Activated CD8-positive, alpha-beta memory T cell treated with anti-CD3 and anti-CD28 coated beads for 1 hour (primary cell): ENCODE measurements at places on chromosomes 5 and 9.

DNA sequence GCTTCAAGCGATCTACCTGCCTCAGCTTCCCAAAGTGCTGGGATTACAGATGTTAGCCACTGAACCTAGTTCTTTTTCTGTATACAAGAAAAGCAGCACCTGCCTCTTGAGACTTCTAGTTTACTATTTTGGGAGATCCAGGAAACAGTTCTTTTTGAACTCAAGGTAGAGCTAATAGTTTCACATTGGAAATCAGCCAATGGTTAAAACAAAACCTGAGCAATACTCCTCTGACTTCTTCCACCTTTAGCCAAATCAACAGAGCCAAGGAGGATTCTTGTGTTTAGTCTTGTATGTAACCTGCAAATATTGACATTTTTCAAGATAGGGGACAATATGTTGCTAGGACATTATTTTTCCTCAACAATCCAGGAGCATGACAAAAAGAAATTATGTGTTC, 349.4 kb downstream of the SH3GL2 start:
- no peak for DNase-seq

DNA sequence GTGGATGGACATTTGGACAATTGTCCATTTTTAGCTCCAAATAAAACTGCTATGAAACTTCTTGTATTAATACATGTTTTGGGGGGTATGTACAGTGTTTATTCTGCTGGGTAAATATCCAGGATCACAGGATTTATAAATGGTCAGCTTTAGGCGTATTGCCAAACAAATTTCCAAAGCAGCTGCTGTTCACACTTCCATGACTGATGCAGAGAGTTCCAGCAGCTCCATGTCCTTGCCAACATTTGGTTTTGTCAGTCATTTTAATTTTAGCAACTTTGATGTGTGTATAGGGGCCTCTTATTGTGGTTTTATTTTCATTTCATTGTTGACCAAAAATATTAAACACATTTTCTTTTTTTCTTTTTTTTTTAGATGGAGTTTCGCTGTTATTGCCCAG, 9.8 kb upstream of the SUSD1 start:
- no peak for DNase-seq

DNA sequence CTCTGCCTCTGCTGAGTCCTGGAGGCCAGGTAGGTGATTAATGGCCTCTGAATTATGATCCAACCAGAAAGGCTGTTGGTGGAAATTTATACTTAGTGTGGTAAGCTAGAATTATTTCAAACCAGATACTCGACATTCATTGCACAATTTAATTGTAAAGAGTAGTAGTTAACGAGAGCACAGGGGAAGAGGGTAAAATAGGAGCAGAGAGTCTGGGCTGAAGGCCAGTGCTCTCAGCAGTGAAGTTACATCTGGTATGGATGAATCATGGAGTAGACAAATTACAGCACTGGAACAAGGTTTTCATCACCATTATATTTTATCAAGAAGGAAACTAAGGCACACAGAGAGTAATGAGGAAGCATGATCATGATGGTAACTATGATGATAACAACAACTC, 92.5 kb downstream of the TLR4 start:
- DNase-seq, result no peak

GRCh38 chr5:139108063-139108824, 89.9 kb downstream of the SIL1 start:
- no peak for DNase-seq

- DNase-seq, result no peak
Observed at GRCh38 chr5:103245761-103246160, 12.8 kb upstream of the MACIR start.

GRCh38 chr5:166262395-166262794, 2029.0 kb upstream of the WWC1 start:
- DNase-seq, result no peak

DNA sequence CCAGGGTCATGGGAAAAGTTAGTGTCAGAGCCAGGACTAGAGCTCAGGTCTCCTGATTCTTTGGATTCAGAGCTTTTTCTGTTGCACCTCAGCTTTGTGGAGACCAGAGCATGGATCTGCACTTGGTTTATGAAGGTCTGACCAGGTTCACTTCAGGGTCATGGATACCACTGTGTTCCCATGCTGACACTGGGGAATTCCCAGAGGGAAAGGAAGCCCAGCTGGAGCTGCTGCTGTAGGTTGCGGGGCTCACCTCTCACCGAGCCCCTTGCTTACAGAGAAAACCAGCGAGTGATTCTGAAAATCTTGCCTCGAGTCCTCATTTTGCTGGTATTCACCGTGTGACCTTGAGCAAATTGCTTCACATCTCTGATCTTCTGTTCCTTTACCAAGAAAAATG, 83.0 kb downstream of the RGS3 start:
- no peak for DNase-seq

DNA sequence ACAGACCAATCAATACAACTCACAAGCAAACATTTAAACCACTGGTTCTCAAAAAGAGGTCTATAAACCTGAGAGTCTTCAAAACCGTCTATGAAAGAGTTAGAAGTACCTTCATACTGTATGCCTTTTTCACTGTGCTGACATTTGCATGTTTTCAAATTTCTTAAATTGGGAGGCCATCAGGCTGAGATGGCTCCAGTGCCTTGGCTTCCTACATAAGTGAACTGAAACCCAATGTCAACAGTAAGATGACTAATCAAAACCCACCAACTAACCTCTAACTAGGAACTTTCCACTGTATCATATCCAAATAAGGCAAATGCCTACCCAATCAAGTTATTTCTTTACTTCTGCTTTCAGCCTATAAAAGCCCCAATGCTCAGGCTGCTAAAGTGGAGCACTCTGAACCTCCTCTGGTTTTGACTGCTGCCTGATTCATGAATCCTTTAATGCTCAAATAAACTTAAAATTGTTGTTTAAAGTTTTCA, 35.1 kb downstream of the FAM13B start:
- no peak for DNase-seq

- no peak for DNase-seq
Observed at GRCh38 chr5:151738125-151738848, 20.1 kb downstream of the ATOX1 start.

GRCh38 chr5:67875601-67876000, 340.0 kb upstream of the PIK3R1 start:
- DNase-seq, result no peak

DNA sequence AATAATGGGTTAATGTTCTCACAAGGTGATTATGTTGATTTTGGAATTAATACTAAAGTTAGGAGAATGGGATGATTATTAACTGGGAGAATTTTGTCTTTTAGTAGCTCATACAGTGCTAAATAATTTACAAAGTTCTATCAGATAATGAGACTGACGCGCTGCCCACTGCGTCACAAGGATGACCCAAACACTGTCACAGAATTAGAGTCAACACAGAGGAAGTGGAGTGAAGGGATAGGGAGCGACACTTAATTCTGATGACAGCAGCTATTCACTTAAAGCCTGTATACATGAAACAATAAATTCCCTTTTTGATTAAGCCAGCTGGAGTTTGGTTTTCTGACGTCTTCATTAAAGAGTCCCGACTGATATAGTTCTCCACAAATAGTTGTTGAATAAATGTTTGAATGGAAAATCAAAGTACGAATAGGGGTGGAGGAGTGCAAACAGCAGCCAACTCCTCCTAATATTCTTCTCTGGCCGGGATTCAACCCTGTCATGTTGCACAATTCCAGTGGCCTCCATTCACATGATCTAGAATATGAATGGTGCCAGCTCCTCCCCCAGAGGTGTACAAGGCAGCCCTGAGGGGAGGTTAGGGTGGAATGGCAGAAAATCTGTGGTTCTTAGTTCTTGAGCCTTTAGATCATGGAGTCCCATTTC, 140.3 kb downstream of the PCSK1 start:
- DNase-seq, result no peak

DNA sequence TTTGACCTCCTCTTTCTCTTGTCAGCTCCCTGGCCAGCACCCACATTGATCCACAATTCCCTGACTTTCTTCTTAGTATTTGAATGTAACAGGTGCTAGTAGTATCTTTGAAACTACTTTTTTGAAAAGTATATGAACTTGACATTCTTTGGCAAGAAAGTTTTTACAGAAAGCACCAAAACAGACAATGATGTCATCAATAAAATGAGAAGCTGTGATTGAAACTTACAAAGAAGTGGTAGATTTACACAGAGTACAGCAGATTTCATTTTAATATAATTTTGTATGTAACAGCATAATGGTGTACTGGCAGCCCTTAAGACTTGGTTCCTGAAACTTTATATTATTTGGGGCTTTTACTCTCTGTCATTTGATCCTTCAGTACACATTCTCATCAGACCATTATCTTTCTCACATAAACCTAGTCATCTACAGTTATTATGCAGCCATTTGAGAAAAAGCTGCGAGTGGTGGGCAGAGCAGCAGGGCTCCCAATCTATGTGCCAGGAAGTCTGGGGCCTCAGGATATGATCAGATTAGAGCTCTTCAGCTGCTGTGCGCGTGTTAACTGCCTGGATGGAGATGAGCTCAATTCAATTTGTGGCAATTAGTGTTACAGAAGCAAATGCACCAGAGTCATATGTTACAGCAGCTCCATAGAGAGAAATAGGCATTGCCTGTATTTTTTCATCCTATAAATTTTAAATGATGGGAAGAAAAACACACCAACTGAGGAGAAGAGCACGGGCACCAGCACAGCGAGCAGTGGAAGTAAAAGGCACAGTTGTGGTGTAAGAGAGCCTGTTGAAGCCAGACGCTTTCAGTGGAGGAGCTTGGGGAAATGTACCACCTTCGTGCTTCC, 126.1 kb downstream of the STARD4 start:
- no peak for DNase-seq

- DNase-seq, result no peak
Observed at GRCh38 chr5:142821733-142822487, 51.7 kb downstream of the ARHGAP26 start.

- DNase-seq, result no peak
Observed at GRCh38 chr5:56233230-56233629, at the start of gene ANKRD55. Gene ANKRD55, minus strand, starts transcription at chr5:56233330. Its CDS starts 417 bp downstream, at chr5:56232913.

GRCh38 chr9:104853159-104853558, 74.8 kb downstream of the ABCA1 start:
- no peak for DNase-seq

GRCh38 chr9:106964329-106964728, 101.4 kb downstream of the ZNF462 start:
- DNase-seq, result no peak

DNA sequence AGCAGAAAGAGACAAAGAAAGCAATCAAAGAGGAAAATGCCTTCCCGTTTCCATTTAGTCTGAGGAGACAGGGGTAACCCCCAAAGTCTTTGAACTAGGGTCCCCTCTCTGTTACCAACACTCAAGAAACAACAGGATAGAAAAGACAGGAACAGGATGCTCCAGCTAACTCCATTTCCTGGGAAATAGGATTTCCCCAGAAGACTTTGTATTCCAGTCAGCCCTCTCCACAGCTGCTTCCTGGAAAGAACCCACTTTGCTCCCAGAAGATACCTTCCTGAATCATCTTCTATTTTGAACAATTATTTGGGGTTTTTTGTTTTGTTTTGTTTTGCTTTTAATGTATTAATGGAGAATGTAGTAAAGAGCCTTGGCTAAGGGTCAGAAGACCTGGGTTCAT, 56.0 kb downstream of the KLHL3 start:
- no peak for DNase-seq

DNA sequence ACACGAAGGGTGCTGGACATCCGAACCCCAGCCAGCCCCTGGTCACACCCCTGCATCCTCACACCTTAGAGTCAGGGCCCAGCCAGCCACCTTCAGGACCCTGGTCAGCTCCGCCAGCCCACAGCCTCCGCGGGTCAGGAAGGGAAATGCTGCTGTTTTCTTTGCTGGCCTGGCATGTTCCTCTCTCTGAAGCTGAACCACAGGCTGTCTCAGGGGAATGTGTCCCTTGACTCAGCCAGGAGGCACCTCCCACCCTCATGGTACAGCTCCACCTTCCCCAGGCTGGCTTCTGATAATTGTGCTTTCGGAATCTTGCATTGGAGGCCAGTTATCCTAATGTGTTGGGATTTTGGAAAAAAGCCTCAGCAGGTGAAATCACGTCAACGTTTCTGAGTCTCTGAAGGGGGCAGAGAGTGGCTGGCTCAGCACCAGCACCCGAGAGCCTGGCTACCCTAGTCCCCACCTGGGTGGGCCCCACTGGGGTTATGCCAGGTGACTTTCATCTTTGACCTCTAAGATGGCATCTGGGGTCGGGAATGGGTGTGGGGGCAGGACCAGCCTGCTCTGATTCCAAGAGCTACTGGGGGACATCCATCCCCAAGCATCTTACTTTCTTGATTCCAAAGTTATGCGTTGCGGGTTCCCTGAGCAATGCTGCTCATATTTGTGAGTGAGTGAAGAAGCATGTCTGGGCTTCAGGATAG, 9.8 kb upstream of the OLFM1 start:
- DNase-seq, result no peak

- no peak for DNase-seq
Observed at GRCh38 chr5:676699-677076, 16.5 kb downstream of the TPPP start.

- DNase-seq, result no peak
Observed at GRCh38 chr5:139228201-139228803, 30.1 kb upstream of the SIL1 start.

DNA sequence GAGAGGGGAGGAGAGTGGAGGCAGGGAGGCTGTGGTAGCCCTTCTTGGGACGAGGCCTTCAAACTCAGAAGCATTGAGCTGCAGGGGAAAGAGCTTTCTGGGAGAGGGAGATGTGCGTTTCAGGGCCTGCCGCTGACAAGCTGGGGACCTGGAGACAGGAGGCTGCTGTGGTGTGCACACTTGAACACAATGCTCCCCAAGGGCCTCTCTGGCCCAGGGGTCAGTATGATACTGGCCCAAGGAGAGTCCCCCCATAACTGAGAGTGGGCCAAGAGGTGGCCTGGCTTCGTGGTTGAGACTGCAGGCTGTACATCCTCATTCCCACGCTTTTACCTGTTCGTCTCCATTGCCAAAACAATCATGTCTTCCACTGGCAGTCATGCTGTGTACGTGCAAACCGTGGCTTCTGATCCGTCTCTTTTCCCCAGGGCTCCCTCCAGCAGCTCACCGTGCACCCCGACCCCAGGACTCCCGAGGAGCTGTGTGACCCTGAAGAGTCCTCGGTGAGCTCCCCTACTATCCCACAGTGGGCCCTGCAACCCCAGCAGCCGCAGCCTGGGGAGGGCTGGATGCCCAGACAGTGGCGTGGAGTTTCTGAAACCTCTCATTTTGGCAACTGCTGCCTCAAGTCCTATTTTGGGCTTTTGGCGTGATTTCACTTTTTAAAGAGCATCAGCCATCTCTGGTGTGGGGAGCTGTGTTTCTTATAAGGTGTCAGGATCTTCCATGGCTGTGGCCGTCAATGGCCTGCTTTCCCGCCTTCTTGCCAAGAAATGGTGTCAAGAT, 43.4 kb downstream of the COL15A1 start:
- DNase-seq, result no peak
